Stimulated activated CD8-positive, alpha-beta memory T cell treated with anti-CD3 and anti-CD28 coated beads, Interleukin-4, amount 100 ng/mL, for 4 hours (primary cell): ENCODE measurements at places on chromosomes 13 and 19.

DNA sequence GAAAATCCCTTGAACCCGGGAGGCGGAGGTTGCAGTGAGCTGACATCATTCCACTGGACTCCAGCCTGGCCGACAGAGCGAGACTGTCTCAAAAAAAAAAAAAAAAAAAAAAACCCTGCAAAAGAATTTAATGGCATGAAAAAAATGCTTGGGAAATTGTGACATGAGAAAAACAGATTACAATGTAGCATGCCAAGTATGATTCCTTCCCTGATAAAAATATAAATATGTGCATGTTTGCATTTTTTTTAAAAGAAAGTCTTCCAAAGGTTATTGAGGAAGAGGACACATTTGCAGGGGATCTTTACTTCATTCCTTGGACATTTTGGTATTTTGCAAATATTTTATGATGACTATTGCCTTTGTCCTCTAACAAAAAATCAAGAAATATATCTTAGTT, 14.5 kb upstream of the ZBTB32 start:
- DNase-seq = no peak

- no peak for DNase-seq
Observed at GRCh38 chr19:45607071-45608029, 5.3 kb upstream of the GPR4 start.

DNA sequence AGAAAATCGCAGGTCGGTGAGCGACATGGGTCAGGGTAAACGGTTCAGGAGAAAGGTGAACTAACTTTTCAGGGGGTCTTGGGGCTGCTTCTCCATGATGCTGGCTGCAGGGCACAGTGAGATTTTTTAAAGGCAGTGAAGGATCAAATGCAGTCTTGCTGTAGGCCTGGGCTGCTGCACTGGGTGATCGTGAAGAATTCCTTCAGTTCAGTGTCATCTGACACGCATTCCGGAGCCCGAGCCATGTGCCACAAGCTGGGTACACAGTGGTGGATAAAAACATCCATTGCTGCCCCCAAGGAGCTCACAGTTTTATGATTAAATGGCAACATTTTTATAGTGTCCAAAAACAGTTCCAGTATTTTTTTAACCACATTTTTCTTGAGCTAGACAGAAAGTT, 56.3 kb upstream of the GPR12 start:
- DNase-seq = no peak

- DNase-seq = no peak
Observed at GRCh38 chr19:51333836-51334460, 8.0 kb downstream of the VSIG10L start.

DNA sequence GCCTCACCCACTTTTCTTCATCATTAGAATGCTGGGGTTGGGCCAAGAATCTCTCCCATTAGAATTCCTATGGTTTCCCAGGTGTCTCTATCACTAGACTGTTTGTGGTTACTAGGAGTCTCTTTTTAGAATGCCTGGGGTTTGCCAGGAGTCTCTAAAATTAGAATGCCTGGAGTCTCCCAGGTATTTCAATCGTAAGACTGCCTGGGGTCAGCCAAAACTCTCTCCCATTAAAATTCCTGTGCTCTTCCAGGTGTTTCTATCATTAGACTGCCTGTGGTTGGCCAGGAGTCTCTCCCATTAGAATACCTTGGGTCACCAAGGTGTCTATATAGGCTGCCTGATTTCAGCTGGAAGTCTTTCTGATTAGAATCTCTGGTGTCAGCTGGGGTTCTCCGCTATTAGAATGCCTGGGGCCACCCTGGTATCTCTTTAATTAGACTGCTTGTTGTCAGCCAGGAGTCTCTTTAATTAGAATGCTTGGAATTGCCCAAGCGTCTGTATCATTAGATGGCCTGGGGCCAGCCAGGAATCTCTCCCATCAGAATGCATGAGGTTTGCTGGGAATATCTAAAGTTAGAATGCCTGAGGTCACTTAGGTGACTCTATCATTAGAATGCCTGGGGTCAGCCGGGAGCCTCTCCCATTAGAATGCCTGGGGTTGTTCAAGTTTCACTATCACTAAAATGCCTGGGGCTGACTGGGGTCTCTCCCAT, 1479.2 kb downstream of the UQCRFS1 start:
- DNase-seq = no peak

DNA sequence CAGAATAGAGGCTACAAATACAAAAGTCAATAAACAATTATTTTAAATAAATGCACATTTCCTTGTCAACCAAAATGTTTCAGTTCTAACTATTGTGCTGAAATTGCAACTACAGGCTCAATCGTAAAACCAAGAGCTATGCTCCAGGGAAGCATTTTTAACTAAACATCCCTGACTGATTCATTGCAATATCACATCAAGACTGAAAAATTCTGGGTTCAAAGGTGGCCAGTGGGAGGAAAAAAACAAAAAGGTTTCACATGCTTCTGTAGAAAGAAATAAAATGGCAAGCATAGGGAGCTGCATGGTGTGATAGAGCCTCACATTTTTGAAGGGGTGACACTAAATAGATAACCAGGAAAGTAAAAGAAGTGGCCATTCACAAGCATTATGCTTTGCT, 862.8 kb downstream of the PCDH9 start:
- DNase-seq = no peak

DNA sequence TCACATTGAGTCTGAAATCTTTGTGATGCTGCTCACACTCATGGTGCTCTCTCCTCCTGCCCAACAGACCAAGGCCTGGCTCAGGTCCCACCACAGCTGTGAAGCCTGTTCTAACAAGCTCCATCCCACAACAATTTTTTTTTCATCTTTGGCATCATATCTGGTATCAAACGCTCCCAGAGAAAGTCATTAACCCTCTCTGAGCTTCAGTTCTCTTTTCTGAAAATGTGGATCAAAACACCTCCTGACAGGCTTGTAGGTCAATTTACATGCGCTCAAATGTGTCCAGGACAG, 224.4 kb downstream of the LACC1 start:
- no peak for DNase-seq

DNA sequence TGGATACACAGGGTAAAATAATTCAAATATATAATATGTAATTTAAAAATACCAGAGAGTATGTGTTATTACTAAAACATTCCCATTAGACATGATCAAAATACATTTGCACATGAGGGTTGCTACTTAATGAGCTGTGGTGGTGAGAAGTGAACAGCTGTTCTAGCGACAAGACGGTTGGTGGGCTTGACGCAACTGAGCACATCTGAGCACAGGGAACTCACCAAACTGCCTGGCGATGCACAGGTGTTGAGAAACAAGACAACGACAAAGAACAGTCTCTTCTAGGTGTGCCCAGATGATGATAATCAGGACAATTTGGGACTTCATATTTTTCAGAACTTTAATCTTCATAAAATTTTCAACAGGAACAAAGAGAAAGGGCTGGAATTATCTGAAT, 555.1 kb upstream of the SGCG start:
- no peak for DNase-seq

DNA sequence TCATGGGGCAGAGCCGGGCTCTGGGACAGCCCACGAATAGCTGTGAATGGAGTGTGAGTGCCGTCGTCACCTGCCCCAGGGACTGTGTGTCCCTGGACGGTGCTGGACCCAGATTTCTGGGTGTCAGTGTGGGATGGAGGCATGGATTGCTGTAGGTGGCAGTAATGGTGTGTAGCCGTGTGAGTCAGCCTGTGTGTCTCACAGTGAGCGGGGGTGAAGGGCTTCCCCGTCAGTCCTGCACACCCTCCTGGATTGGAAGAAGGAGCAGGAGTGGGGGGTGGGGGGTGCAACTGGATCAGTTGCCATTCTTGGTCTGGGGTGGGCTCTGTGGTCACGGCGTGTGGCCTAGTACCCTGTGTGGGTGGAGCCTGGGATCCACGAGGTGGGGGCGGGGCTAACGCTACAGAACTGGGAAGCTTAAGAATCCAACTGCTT, 6.5 kb upstream of the LTBP4 start:
- DNase-seq = no peak

DNA sequence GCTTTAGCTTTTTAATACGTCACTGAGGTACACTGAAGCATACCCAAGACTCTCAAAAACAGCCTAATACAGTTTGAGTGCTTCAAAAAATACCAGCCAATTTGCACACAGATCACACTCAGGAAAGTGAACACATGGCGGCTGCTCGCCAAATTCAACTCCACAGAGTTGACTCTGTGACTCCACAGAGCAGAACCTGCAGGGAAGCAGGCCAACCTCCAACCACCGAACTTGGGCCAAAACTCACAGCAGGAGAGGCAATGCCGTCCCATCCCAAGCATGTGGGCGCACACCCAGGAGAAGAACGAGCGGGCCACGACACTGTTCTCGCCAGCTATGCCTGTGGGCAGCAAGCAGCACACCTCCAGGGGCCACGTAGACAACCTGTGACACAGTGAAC, 21.1 kb downstream of the ELL start:
- no peak for DNase-seq

DNA sequence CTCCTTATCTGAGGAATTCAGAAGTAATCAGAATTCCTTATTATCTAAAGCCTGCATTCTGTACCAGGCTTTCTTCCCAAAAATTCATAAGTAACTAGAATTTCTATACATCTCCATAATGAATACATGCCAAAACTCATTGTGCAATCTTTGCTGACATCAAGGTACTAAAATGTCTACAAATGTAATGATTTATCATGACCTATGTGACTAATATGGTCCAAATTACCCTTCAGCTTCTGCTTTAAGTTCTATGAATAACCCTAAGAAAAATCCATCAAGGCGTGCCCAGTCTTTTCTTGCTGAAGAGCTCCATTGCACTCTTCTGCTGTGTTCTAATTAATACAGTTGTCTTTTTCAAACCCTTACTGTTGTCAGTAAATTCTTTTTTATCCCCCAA, 58.5 kb upstream of the SLITRK1 start:
- no peak for DNase-seq

DNA sequence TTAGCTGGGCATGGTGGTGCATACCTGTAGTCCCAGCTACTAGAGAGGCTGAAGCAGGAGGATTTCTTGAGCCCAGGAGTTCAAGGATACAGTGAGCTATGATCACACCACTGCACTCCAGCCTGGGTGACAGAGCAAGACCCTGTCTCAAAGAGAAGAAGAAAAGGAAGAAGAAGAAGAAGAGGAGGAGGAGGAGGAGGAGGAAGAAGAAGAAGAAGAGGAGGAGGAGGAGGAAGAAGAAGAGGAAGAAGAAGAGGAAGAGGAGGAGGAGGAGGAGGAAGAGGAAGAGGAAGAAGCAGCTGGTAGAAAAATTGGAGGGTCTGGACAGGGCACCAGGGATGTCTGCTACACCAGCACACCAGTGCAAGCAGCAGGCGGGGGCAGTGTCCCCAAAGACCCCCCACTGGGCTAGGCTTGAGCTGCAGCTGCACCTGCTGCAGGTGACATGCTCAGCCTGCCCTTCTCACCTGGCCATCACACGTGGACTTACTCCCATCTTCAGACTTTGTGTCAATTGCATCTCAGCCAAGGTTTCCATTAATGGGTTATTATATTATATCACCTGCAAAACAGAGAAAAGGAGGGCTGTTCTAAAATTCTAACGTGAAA, 180.9 kb upstream of the ZNF507 start:
- DNase-seq = no peak

DNA sequence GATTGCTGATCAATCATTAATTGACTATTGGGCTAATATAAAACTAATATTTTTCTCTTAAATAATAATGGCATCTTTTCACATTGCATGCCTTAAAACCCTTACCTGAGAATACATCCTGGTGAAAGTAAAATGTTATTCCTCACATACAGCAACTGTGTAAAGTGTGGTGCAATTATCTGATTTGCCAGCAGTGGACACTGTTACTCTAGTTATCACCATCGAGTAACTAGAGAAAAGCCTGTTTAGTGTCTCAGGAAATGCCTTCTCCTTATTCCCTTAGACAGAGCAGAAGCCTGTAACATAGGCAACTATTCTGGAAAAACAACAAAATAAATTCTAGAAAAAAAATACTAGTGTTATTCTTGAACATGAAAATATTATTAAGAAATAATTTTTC, 459.8 kb downstream of the FGF14 start:
- DNase-seq = no peak

DNA sequence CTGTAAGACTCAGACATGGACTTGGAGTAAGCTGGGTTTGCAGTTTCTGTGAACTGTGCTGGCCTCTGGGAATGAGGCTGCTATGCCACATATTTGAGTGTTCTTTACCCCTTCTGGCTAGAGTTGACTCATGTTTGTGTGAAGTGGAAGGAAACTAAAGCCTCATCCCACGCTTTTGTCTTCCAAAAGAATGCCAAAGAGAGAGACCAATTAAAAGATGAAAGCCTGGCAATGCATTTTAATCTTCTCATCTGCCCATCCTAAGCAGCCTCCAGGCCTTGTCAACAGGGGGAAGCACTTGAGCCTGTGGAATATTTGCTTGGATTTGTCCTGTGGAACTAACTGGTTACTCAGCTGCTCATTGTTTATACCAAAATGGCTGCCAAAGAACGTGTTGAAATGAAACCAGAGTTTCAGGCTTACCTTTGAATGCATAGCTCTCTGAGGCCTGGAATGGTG, 49.1 kb downstream of the LMO7 start:
- no peak for DNase-seq

DNA sequence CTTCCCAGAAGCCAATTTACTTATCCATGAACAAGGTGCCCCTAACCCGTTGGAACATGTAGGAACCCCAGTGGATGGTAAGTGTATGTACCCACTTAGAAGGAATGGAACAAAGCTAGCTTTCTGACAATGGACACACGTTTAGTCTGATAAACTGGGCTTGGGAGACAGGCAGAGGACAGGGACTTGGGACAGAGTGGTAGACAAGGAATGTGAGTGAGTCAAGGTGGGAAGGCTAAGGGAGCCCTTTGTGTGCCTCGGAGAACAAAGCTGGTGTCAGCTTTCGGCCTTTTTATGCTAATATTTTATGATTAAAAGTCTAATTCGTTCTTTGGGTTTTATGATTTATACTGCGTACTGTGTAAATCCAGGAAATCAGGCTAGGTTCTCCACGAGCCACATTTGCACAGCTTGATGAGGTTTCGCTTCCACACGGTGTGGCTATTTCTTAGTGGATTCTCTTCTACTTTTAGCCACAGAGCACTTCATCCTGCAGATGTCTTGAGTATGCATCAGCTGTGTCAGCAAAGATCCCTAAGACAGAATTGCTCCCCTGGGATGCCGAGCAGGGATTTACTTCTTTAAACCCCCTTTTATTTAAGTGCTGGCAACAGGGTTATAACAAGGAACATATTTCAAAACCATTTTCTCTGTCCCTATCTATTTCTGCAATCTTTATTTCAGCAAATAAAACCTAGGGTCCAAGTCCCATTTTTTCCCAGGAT, 258.5 kb downstream of the DLEU7 start:
- DNase-seq = no peak

DNA sequence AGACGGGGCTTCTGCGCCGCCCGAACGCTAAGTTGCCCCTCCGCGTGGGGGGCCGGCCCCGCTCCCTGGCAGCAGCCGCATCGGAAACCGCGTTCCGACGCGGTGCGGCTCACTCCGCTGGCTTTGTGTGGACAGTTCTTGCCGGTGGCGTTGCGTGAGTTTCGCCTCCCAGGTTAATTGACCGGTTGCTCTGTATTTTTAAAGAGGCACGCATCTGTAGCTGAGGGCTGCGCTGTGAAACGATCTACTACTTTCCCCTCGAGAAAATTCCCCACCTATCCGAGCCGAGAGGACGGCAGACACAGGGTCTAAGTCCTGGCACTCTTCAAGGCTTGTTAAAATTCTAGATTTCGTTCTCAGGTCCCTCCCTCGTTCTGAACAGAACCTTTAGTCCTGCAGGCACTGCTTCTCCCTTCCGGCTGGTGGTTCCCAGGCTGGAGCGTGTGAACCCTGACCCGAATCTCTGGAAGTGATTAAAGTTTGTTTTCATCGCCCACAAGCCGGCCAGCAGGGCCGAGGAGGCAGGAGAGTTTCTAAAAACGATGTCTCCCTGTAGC, 933 bp downstream of the ARHGEF7 start:
- no peak for DNase-seq

- DNase-seq = no peak
Observed at GRCh38 chr19:28601723-28602440, 611.1 kb downstream of the UQCRFS1 start.

GRCh38 chr19:38355728-38356725, 18.3 kb upstream of the PSMD8 start:
- no peak for DNase-seq
